Left lung (tissue), 14 donors: ENCODE measurements at places on chromosomes 3 and 15. TPM values are rescaled to one million over a fixed set of nuclear protein-coding genes. Genes with fewer than 3 reads are reported as not detected.

- H3K27me3 ChIP-seq: no peaks in the 10 kb centered on the region
- H3K36me3 ChIP-seq: no peaks in the 10 kb centered on the region
Observed at GRCh38 chr3:124558991-124559845, 171.0 kb upstream of the UMPS start.

DNA sequence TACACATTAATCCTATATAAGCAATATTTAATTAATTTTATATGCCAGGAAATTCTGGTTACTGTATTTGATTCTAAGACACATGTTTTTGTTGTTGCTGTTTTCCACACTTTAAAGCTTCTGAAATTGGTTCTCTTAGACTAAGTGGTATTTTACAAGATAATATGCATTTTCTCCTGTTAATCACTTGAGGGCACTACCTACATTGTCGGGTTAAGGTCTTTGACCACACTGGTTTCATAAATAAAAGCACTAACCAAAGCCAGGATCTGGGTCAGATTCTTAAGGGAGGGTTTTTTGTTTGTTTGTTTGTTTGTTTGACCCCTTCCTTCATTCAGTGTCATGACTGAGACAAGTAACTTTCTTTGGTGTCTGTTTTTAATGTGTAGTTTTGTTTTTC, 590.2 kb downstream of the RBMS3 start:
- H3K27ac ChIP-seq: no peak overlapping the region
- H3K4me1 ChIP-seq: no peaks in the 10 kb centered on the region
- DNase-seq: no peak
- no peaks in the 10 kb centered on the region for H3K27me3 ChIP-seq

WDR72 gene
- 0.94 TPM for total RNA-seq

TCF12 gene
- 116 TPM for total RNA-seq

DNA sequence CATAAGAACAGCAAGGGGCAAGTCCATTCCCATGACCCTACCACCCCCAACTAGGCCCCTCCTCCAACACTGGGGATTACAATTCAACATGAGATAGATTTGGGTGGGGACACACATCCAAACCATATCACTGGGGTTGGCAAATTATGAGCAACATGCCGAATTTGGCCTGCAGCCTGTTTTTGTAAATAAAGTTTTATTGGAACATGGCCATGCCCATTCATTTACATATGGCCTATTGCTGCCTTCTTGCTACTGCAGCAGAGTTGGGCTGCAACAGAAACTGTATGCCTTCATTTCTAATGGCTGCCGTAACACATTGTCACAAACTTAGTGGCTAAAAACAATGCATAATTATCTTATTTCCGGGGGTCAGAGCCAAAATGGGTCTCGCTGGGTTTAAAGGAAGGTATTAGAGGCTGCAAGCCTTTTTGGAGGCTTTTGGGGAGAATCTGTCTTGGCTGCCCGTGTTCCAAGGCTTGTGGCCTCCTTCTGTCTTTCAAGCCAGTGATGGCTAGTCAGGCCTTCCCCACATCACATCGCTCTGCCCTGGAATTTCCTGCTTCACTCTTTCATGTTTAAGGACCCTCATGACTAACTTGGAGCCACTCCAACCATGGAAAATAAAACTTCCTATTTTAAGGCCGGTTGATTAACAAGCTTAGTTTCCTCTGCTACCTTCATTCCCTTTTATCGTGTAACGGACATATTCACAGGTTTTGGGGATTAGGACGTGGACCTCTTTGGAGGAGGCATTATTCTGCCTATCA, 428.5 kb upstream of the PROK2 start:
- no peak for DNase-seq
- H3K4me1 ChIP-seq: no peaks in the 10 kb centered on the region
- H3K27ac ChIP-seq: no peak overlapping the region
- H3K36me3 ChIP-seq: no peaks in the 10 kb centered on the region

ECE2 gene
- total RNA-seq: not detected

- no peaks in the 10 kb centered on the region for H3K27me3 ChIP-seq
- H3K36me3 ChIP-seq: no peaks in the 10 kb centered on the region
- DNase-seq: no peak
- H3K4me1 ChIP-seq: no peaks in the 10 kb centered on the region
- H3K27ac ChIP-seq: no peak overlapping the region
Observed at GRCh38 chr3:119741657-119742590, 39.1 kb downstream of the CFAP91 start.

ACP3 gene
- 24.3 TPM for total RNA-seq

GCNT3 gene
- total RNA-seq: 4.7 TPM

AGBL1 gene
- 0.32 TPM for total RNA-seq

RAP2B gene
- total RNA-seq: 31.8 TPM

- H3K27ac ChIP-seq: no peak overlapping the region
- H3K4me1 ChIP-seq: no peaks in the 10 kb centered on the region
- no peaks in the 10 kb centered on the region for H3K36me3 ChIP-seq
- no peaks in the 10 kb centered on the region for H3K27me3 ChIP-seq
- no peak overlapping the region for H3K4me3 ChIP-seq
Observed at GRCh38 chr3:56275120-56275519, 193.1 kb downstream of the ERC2 start.

SH2D7 gene
- not detected for total RNA-seq

IMPG2 gene
- total RNA-seq: 0.26 TPM

GRCh38 chr3:8622873-8623691, 21.5 kb downstream of the SSUH2 start:
- no peaks in the 10 kb centered on the region for H3K36me3 ChIP-seq
- peaks cover 8% of the 10 kb centered on the region for H3K4me1 ChIP-seq

- H3K27ac ChIP-seq: no peak overlapping the region
- no peaks in the 10 kb centered on the region for H3K4me1 ChIP-seq
- H3K36me3 ChIP-seq: peaks cover 5% of the 10 kb centered on the region
- no peak overlapping the region for H3K4me3 ChIP-seq
- no peaks in the 10 kb centered on the region for H3K27me3 ChIP-seq
- DNase-seq: no peak
Observed at GRCh38 chr3:124650798-124651197, 79.5 kb upstream of the UMPS start.
